NAMALWA (cell line): ENCODE measurements at places on chromosomes 11 and 22.
A peak's percentile ranks its signal among the peaks of the same experiment; 100 is the strongest.

- DNase-seq: no peak
Observed at GRCh38 chr22:34808618-34809017, 257.3 kb upstream of the ISX start.

GRCh38 chr11:112814168-112814567 is 147.1 kb upstream of the NCAM1 start:
- no peak for DNase-seq

DNA sequence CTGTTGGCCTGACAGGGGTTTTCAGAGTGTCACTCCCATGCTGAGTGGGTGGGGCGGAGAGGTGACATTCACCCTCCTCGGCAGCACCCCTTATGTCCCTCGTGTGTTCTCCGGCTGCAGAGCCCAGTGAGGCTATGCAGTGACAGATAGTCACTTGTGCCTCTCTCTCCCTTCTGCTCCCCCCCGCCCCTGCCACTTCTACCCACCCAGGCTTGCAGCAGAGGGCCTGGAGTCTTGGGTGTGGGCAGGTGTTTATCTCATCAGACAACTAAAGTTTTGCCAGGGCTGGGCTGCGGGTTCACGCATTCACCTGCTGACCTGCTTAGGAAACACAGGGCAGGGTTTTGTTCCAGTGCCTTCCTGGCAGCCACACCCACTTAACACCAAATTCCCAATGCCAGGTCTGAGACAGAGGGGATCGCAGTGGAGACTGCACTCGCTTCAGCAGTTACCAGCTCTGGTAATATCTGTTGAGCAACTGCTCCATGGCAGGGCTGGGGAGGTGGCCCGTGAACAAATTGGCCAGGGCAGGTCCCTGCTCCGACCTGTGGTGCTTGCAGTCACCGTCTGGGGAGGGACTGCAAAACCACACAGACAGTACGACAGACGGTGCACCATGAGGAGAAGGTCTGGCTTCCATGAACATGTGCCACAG is 50.5 kb upstream of the ADA2 start:
- DNase-seq: no peak

- DNase-seq: no peak
Observed at GRCh38 chr11:121696177-121696871, 243.6 kb upstream of the SORL1-AS1 start.

- DNase-seq: no peak
Observed at GRCh38 chr22:29314537-29315285, 786 bp downstream of the RASL10A start.

GRCh38 chr11:62067741-62068140 is 56.1 kb upstream of the INCENP start:
- no peak for DNase-seq

- DNase-seq: no peak
Observed at GRCh38 chr11:128198216-128198772, 389.1 kb downstream of the ETS1 start.

- DNase-seq: no peak
Observed at GRCh38 chr22:24105013-24105360, 76.3 kb upstream of the SUSD2 start.

GRCh38 chr22:36419912-36420882 is 32.4 kb upstream of the MYH9 start:
- DNase-seq: no peak

- DNase-seq: no peak
Observed at GRCh38 chr22:49149721-49150608, 677.7 kb downstream of the BRD1 start.

- DNase-seq: no peak
Observed at GRCh38 chr11:85619499-85619898, 7.6 kb downstream of the DLG2 start.

GRCh38 chr11:37511425-37511933 is 913.4 kb upstream of the RAG2 start:
- DNase-seq: no peak

DNA sequence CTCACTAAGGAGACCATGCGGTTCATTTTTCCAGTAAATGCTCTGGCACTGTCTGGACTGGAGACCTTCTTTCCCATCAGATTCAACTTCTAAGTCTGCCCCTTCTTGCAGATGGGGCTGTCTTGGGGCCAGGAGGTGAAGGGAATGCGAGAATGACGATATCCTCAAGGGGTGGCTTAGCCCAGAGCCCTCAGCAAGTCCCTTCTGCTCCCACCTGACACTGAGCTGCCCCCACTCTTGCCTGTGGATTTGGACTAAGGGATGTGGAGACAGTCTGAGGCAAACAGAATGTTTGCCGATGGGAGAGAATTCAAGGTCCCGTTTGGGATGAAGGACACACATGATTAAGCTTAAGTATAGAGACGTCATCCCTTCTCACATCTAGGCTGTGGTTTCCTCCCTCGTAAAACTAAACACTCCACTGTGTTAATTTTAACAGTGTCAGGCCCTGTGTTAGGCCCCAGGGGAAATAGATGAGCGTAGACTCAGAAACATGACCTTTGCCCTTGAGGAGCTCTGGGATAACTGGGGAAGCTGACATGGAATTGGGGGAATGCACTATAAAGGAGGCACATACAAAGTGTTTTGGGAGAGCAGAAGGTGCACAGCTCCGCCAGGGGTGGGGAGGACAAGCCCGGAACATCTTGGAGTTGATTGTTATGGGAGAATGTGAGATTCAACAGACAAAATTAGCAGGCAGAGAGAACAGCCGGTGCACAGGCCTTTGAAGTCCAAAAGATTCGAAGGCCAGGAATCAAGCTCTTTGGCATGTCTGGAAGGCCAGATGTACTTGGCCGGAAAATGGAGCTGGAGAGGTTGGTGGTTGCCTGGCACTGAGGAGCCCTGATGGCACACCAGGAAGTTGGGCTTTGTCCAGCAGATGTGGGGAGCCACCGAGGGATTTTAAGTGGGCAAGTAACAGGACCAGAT is 71.6 kb downstream of the ST3GAL4 start:
- DNase-seq: no peak

DNA sequence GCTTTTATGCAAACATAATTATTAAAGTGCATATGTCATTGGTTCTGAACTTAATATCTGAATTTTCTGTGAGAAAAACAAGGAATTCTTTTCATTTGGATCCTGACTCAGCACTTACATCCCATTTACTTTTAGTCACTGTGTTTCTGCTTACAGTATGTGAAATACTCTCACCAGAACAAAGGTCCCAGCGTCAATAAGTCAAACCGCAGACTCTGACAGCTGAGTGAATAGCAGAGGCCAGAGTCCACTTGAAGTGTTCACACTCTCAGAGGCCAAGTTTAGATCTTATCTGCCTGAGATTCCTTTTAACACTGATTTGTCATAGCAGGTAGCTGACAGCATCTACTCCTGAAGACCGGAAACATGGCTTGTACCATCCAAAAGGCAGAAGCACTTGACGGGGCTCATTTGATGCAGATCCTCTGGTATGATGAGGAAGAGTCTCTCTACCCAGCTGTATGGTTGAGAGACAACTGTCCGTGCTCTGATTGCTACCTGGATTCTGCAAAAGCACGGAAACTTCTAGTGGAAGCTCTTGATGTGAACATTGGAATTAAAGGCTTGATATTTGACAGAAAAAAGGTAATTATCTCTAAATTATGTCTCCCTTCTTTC is 14.6 kb downstream of the BBOX1 start:
- DNase-seq: no peak

DNA sequence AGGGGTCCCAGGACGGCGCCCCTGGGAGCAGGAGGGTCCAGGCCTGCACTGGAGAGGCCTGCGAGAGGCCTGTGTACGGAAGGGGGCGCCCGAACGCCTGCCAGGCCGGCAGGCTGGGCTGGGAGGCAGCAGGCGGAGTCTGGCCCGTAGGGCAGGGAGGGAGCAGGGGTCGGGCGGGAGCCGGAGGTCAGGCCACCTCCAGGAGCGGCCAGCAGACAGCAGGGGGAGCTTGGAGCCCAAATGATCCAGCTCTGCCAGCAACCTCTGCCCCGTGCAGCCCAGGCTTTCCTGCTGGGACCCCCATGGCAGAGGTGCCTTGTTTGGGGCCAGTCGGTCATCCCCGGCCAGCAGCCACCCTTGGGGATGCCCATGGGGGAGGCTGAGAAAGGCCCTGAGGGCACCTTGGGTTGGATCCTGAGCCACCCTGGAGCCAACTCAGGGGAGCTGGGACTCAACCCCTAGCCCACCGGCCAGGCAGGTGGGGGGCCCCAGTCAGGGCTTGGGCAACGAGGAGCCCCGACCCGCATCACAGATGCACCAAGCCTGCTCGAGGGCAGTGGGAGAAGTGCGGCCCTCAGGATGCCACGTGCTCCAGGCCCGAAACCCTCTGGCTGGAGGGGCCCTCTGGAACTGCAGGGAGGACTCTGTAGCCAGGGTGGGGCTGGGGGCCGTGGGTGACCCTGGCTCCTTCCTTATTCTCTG is 9.6 kb upstream of the SYT8 start:
- peak; percentile 39 for DNase-seq

- DNase-seq: no peak
Observed at GRCh38 chr11:104096900-104097299, 60.5 kb downstream of the DDI1 start.

GRCh38 chr11:93476796-93477195 is 66.4 kb downstream of the SMCO4 start:
- DNase-seq: no peak

- DNase-seq: peak; percentile 72
Observed at GRCh38 chr11:11036848-11037732, 179.2 kb upstream of the ZBED5 start.

GRCh38 chr11:63417174-63417852 is 47.7 kb downstream of the SLC22A9 start:
- DNase-seq: no peak

GRCh38 chr11:76041208-76041607 is 165.1 kb downstream of the WNT11 start:
- DNase-seq: no peak

DNA sequence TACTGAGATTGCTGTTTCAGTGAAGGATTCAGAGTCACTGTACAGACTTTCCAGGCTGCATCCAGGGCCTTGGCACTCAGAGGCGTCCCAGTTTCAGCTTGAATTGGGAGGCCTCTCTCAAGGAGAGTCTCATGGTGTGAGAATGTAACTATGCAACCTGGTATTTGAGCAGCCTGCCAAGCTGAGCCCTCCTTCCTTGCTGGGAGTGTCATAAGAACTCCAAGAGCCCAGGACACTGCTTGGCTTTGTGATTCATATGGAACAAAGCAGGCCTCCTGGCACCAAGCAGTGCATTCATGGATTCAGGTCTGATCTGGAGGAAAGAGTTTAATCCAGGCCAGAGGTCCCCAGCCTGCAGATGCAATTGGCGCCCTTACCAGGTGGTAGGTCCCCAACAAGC is 171.7 kb downstream of the DBX1 start:
- no peak for DNase-seq

GRCh38 chr11:34468209-34468841 is 29.6 kb downstream of the CAT start:
- DNase-seq: peak; percentile 73

DNA sequence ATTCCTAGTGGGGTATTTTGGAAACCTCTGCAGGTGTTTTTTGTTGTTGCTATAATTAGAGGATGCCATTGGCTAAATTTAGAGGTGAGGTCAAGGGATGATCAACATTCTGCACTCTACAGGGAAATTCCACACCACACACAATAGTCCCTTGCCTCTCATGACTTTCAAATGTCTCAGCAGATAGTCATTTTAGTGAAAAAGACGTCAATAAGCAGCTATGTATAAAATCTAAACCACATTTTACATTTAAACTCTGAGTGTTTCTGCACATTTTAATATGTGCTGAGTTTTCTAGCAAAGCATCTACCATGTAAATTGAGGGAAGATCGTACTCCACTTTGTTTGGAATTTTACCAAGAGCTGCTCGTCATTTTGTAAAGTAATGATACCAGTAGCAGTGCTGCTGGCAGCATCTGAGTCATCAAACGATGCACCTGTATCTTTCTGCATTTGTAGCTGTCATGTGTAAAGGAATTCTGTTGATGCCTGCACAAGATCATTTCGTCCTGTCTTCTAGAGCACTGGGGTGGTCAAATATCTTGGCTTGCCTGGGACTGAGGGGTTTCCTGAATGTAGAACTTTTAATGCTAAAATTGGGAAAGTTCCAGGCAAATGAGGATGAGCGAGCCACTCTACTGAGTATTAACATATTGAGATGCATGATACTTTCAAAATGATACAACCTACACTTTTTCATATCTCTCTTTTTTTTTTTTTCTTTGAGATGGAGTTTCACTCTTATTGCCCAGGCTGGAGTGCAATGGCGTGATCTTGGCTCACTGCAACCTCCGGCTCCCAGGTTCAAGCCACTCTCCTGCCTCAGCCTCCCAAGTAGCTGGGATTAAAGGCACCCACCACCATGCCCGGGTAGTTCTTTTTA is 414.5 kb upstream of the SYN3 start:
- DNase-seq: no peak

DNA sequence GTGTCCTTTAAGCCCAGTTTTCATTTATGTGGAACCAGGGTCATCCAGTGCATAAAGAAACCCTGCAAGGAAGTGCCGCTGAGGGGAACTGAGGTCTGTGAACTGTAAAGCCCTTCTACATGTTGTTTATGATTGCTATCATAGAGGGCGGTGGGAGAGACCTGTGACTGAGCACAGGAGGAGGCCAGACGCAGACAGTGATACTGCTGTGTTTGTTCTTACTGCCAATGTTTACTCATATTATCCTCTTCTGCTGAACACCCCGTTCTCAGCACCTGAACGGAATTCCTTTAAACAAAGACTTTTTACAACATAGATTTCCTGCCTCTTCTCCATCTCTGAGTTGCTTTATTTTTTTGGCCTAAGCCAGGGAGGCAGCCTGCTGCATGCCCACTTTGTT is 967 bp upstream of the GALNT18 start:
- peak; percentile 15 for DNase-seq

- DNase-seq: no peak
Observed at GRCh38 chr22:17523925-17524324, 39.4 kb upstream of the SLC25A18 start.

DNA sequence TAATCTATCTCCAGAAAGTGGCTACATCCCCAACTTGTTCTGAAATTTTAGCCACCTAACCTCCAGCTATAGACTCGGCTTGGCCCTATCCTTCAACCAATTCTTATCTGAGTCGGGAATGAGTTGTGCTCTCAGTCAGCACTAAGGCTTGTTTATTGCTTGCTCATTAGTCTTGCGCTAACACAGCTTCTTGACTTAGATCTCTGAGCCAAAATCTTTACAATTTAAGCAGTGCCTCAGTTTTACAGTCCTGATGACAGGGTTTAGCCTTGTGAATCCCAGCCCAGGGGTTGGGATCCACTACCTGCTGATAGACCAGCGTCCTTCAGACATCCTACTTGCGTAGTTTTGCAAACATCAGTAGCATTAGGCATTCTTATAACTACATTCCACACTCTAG is 144.6 kb downstream of the NOX4 start:
- DNase-seq: no peak

DNA sequence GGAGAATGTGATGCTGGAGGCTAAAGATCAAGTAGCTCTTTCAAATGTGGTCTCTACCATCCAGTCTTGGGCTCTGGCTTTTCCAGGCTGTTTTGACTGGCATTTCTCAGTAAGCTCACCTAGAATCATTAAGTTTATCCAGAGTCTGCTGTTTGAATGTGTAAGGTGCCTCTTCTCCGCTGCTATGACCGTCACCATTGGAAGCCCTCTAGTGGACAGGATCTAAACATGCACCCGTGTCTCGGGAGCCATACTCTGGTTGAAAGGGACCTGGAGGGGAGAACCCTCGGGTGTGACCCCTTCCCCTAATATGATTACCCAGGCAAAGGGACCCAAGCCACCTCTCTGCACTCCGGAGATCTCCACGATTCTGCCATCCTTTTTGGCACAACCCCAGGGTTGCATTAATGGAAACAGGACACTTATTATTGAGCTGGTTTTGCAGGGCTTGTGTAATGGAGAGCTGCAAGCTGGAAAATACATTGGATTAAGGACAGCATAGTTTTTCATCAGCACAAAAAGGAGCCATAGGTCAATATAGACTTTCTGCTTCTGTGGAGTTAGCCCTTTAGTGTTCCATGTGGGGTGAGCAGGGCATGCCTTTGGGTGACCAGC is 191.0 kb upstream of the LARGE1 start:
- peak; percentile 63 for DNase-seq

GRCh38 chr11:26578998-26579661 is 7.1 kb upstream of the MUC15 start:
- no peak for DNase-seq
